Sciatic nerve (tissue), 2 donors: ENCODE measurements at places on chromosomes 4 and X. TPM values are rescaled to one million over a fixed set of nuclear protein-coding genes. Genes with fewer than 3 reads are reported as not detected.

- DNase-seq = no peak
Observed at GRCh38 chr4:175499735-175500352, 312.2 kb downstream of the GPM6A start.

DNA sequence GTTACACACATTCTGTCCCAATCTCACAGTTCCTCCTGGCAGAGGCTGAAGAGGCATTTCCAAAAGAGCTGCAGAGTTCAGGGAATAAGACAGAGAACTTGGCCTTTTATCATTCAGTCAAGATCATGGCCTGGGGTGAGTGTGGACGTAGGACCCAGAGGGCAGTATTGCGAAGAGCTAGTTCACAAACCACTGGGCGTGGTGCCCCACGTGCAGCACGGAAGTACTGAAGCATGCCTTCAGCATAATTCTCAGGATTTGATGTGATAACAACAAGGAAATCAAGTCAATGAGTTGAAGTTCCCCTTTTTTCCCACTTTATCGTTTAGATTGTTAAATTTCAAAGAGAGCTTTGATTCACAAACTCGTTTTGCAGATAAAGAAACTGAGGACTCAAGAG, 117.7 kb downstream of the RELL1 start:
- no peak for DNase-seq

FREM3 gene
- total RNA-seq = not detected

- no peak for DNase-seq
Observed at GRCh38 chrX:32084757-32085156, 1012.9 kb upstream of the FTHL17 start.

GRCh38 chr4:88010966-88011365, 3.5 kb downstream of the PKD2 start:
- DNase-seq = no peak

SMIM10 gene
- total RNA-seq = 14.2 TPM

DNA sequence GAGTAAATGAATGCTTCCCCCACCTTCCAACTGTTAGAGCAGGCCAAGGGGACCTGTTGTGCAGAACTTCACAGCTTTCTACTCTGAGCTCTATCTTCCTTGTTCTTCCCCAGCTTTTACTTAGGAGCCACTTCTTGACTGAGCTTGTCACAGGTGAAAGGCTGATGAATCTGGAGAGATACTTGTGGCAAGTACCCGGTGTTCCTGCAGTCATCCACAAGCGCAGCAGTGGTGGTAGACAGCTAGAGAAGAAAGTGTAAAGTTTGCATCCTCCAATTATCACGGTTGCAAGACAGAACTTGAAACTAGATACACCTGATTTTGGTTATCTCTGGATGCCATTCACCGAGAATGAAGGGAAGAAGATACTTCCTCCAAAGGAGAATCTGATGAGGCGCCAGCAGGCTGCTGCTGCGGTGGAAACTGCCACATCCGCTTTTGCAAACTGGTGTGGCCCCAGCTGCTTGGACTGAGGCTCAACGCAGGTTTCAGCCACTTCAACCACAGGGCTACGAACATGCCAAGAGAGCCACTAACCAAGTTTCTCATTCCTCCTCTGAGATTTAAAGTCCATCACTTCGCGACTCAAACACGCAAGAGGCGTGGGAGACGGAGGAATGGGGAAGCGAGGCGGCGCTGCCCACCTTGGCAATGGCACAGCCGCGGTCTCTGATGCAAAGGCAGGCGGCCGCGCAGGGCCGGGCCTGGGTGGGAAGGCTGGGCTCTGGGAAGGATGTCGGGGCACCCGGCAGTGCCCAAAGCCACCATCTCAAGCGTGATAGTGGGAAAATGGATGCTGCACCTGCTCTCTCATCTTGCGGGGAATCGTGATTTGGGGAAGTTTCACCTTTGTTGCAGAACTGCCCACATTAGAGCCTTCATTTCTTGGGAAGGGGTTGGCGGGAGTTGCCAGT, 1.3 kb upstream of the FHIP1A start:
- DNase-seq = peak; percentile 62

GRCh38 chr4:80073473-80074008, 512 bp upstream of the ANTXR2 start:
- no peak for DNase-seq

- DNase-seq = no peak
Observed at GRCh38 chr4:94947681-94948108, 189.9 kb downstream of the BMPR1B start.

GRCh38 chr4:151644622-151645021, 116.2 kb downstream of the GATB start:
- no peak for DNase-seq

- DNase-seq = no peak
Observed at GRCh38 chr4:7960017-7960789, 20.5 kb upstream of the AFAP1 start.

CCDC110 gene
- 0.36 TPM for total RNA-seq

GRCh38 chr4:15469402-15470127, at the start of gene CC2D2A:
Gene CC2D2A (plus strand): TSS chr4:15469882. CDS start chr4:15475933, 6,051 bp downstream.
- no peak for DNase-seq

DNA sequence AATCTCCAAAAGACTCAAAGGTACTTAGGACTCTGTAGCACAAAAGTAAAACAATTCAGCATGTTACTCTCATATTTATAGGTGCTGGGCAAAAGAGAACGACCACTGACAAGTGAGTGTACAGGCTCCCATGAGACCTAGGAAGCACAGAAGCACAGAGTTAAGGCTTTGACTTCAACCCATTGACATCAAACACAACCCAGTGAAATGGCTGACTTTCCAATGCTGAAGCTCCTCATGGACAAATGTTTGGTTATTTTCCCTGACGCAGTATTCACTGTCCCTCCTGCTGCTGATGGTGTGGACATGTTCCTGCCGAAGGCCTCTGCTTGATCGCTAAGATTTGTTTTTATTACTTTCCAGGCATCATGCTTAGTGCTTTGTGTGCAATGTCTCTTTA, 148.7 kb downstream of the TSPAN5 start:
- no peak for DNase-seq

GRCh38 chr4:147674073-147674472, 9.9 kb downstream of the PRMT9 start:
- no peak for DNase-seq

SPOCK3 gene
- not detected for total RNA-seq

- no peak for DNase-seq
Observed at GRCh38 chr4:55348466-55348865, 2.4 kb downstream of the SRD5A3 start.

- DNase-seq = no peak
Observed at GRCh38 chrX:154044091-154044490, 24.4 kb upstream of the IRAK1 start.

DNA sequence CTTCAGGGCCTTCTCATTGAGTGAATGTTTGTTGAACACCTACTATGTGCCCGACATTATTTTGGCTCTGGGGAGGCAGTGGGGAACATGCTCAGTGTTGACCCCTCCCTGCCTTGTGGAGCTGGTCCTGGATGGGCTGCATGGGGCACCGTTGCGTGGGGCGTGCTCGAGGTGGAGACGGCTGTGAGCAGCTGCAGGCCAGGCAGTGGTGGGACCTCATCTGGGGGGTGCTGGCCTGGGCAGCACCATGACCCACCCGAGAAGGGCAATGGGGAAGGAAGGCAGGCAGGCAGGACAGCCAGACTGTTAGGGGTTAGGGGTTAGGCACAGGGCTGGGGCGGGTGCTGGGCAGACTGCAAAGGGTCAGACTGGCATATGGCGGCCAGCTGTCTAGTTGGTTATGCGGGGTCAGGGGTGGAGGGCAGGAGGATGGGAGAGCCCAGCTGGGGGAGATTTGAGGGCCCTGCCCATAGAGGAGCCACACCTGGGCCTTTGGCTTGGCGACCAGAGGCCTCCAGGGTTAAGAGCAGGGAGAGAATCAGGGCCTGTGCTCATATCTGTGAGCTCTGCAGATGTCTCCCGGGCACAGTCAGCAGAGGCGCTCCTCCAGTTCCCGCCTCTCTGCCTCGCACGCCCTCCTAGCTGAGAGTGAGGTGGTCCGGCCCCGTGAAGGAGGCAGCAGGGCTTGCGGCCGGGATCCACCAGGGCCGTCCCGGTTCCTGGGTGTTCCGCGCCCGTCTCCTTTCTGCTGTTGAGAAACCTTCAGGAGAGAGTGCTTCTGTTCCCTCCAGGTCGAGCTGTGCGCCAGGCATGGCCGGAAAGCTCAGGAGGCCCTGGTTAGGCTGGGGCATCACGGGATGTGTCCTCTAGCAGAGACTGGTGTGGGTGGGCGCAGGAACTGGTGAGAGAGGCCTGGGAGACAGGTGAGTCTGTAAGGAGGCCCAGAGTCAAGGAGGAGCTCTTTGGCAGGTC, 73.3 kb downstream of the RGS12 start:
- DNase-seq = no peak

GRCh38 chr4:137467537-137467936, 64.8 kb downstream of the PCDH18 start:
- DNase-seq = no peak

GRCh38 chr4:128703948-128704347, 105.6 kb upstream of the JADE1 start:
- no peak for DNase-seq

TMEM150C gene
- total RNA-seq = 14.3 TPM

PDLIM3 gene
- total RNA-seq = 9.8 TPM

CT45A10 gene
- total RNA-seq = not detected

- DNase-seq = no peak
Observed at GRCh38 chr4:161554372-161554990, 609.3 kb downstream of the FSTL5 start.

DNA sequence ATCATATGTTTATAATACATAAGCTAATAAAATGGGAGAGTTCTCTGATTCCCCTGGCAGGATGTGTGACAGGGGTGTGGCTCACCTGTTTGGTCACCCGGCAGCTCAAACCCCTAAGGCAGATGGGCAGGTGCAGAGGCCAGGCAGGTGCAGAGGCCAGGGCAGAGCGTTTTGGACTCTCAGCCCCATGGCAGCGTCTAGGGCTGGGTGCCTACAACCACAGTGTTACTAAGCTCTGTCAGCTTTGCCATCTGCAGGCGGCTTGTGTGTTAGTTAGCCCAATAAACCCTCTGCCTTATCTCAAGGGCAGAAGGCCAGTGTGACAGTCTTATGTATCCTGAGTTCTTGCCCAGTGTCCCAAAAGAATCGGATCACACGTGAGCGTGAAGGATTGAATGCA, 54.0 kb upstream of the UGT2B15 start:
- DNase-seq = no peak
